ENCODE measurements at places on chromosomes 2 and 18.
A peak's percentile ranks its signal among the peaks of the same experiment; 100 is the strongest.

DNA sequence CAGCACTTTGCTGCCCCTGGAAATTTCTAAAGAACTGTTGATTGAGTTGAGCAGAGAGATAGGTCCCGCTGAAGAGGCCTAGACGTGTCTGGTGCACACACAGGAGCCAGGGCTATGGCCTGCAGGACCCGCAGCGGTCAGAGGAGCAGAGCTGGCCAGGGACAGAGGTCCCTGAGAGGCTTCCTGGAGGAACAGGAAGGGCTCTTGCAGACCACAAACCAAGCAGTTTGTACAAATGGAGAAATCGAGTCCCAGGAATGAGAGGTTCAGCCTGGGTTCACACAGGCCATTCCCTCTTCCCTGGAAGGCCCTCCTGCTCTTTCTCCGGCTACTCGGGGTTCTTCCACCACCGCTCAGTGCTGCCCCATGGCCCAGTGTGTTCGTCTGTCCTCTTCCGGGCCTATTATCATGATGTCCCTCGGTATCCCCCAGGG is 1.2 kb upstream of the BIN1 start:
- no peak overlapping the region for H3K27ac ChIP-seq
- no peak overlapping the region for H3K4me3 ChIP-seq
- no peaks in the 10 kb centered on the region for H3K36me3 ChIP-seq
- H3K4me1 ChIP-seq, result peaks cover 7% of the 10 kb centered on the region
- peaks cover 54% of the 10 kb centered on the region for H3K27me3 ChIP-seq
- DNase-seq, result no peak

DNA sequence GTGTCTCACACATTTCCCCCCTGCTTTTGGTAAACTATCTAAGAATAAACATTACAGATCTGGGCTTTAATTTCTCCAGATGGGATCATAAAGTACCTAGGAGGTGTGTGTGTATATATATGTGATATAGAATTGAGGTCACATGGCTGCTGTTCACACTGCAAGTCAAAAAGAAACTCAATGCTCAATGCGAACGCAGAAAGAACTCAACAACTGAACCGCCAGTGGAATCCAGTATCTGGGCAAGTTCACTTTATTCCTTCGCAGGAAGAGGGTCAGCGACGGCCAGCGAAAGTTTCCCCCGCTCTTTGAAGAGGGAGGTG is 17.7 kb downstream of the POU3F3 start:
- no peak overlapping the region for H3K27ac ChIP-seq
- H3K36me3 ChIP-seq, result no peaks in the 10 kb centered on the region
- H3K4me3 ChIP-seq, result peak overlapping the region; percentile 73
- H3K27me3 ChIP-seq, result peaks cover 85% of the 10 kb centered on the region

DNA sequence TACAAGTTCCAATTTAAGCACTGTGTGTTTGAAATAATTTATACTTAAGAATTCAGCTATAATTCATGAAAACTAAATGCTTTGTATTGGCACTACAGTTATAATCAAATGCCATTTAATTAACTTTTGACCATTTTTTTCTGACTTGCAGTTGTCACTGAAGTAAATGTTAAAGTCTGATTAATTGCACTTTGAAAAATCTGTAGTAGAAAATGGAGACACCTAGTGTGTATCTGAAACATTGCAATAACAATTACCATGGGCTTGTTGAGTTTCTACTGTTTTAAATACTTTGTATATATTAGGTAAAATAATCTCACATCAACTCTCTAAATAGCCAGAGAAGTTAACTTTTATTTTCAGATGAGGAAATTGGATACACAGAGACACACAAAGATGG is 458.6 kb upstream of the FSIP2 start:
- no peak overlapping the region for H3K27ac ChIP-seq
- no peaks in the 10 kb centered on the region for H3K27me3 ChIP-seq
- no peak overlapping the region for H3K4me3 ChIP-seq
- H3K4me1 ChIP-seq, result no peaks in the 10 kb centered on the region

DNA sequence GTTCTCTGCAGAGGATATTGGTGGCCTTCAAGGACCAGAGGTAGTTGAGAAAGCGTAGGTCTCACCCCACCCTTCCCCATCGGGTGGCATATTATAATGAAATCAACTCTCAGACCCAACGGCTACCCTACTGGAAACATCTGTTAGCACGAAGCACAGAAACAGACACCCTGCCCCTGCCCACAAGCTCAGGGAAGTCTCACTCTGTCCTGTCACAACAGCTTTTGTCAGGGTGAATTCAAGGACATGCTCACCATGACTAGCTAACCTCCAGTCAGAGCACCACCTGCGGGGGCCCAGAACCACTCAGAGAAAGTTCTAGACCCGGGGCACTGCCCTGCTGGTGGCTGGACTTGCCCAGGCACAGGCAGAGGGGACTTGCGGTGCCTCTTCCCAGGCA is 3.5 kb upstream of the B3GNT7 start:
- H3K36me3 ChIP-seq, result no peaks in the 10 kb centered on the region
- peaks cover 31% of the 10 kb centered on the region for H3K27me3 ChIP-seq
- no peaks in the 10 kb centered on the region for H3K4me1 ChIP-seq
- DNase-seq, result no peak
- H3K27ac ChIP-seq, result no peak overlapping the region

GRCh38 chr2:135091681-135092080 is 39.6 kb downstream of the RAB3GAP1 start:
- no peak overlapping the region for H3K27ac ChIP-seq
- no peaks in the 10 kb centered on the region for H3K27me3 ChIP-seq
- H3K4me1 ChIP-seq, result no peaks in the 10 kb centered on the region
- peaks cover 13% of the 10 kb centered on the region for H3K36me3 ChIP-seq

DNA sequence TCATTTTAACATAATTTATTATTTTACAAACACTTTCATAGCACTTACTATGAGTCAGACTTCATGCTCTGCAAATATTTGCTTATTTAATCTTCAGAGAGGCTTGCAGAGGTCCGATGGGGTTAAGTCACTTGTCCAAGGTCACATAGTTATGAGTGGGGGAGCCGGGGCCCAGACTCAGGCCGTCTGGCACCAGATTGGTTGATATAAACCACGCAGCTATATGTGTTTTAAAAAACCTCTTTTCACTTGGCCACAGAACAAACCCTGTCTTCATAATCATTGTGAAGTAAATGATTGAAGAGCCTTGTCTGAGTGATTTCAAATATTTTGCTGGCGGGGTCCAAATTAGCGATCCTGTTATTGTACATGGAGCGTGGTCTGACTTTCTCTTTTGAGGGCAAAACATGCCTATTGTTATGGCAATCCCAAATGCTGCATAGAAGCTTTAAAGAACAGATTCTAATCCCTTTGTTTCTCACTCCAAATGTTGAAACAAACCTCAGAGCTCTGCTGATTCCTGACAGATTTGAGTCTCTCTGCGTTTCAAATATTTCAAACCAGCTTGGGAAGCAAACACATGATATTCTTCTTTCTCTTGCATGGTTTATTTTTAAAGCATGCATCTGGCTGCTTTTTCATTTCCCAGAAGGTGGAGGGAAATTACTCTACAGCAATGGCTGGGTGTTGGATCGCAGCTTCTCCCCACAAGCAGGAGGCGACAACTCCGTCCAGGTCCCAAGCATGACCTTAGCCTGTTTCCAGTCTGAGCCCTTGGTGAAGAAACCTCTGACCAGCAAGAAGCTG is 142.4 kb downstream of the DDX1 start:
- H3K27me3 ChIP-seq, result no peaks in the 10 kb centered on the region
- H3K4me1 ChIP-seq, result no peaks in the 10 kb centered on the region
- H3K4me3 ChIP-seq, result no peak overlapping the region
- no peaks in the 10 kb centered on the region for H3K36me3 ChIP-seq
- no peak for DNase-seq
- H3K27ac ChIP-seq, result peak overlapping the region; percentile 38

- no peak for DNase-seq
- H3K36me3 ChIP-seq, result no peaks in the 10 kb centered on the region
- no peak overlapping the region for H3K4me3 ChIP-seq
- peaks cover 5% of the 10 kb centered on the region for H3K27me3 ChIP-seq
- no peak overlapping the region for H3K27ac ChIP-seq
- H3K4me1 ChIP-seq, result peaks cover 6% of the 10 kb centered on the region
Observed at GRCh38 chr2:45640576-45640975, 10.9 kb upstream of the PRKCE start.

- no peaks in the 10 kb centered on the region for H3K4me1 ChIP-seq
- H3K4me3 ChIP-seq, result no peak overlapping the region
- no peak for DNase-seq
- no peaks in the 10 kb centered on the region for H3K27me3 ChIP-seq
- H3K36me3 ChIP-seq, result peaks cover 4% of the 10 kb centered on the region
- no peak overlapping the region for H3K27ac ChIP-seq
Observed at GRCh38 chr2:203071148-203071547, 56.5 kb downstream of the NBEAL1 start.

- no peaks in the 10 kb centered on the region for H3K4me1 ChIP-seq
- no peaks in the 10 kb centered on the region for H3K36me3 ChIP-seq
- no peak overlapping the region for H3K4me3 ChIP-seq
- no peaks in the 10 kb centered on the region for H3K27me3 ChIP-seq
- DNase-seq, result no peak
Observed at GRCh38 chr18:52363861-52364260, 23.9 kb downstream of the DCC start.

DNA sequence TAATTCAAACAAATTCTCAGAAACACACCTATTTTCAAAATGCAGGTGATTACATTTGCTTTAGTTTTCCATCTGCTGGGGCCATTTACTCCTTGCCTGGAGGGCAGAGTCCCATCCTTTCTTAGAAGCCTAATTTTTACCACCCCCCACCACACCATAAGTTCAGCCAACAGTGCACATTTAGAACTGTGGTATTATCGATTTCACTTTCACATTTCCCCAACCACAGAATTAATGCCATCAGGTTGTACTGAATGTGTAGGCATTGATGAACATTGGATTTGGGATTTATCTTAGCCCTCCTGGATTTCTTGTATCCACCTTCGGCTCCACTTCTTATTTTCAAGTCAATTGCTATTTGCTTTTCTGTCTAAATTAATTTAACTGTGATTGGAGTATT is 4.5 kb downstream of the SCYGR3 start:
- no peaks in the 10 kb centered on the region for H3K27me3 ChIP-seq
- no peak for DNase-seq
- no peaks in the 10 kb centered on the region for H3K4me1 ChIP-seq
- H3K27ac ChIP-seq, result no peak overlapping the region
- no peaks in the 10 kb centered on the region for H3K36me3 ChIP-seq

DNA sequence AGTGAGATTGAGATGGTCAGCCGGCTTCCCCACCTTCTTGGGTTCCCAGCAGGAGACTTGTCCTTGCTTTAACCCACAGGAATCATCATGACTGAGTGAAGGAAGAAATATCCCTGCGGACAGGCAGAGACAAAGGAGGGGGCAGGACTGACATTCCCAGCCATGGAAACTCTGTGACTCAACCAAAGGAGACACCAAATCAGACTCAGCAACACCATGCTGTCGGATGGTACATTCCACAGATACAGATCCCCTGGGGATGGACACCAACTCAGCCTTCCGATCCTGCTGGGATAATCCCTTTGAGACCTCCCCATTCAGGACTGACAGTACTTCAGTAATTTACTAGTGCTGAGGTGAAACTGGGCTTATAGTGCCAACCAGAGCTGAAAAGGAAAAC is 518.3 kb downstream of the XIRP2 start:
- H3K27ac ChIP-seq, result no peak overlapping the region
- H3K27me3 ChIP-seq, result no peaks in the 10 kb centered on the region
- H3K4me1 ChIP-seq, result no peaks in the 10 kb centered on the region
- H3K4me3 ChIP-seq, result no peak overlapping the region
- no peak for DNase-seq

DNA sequence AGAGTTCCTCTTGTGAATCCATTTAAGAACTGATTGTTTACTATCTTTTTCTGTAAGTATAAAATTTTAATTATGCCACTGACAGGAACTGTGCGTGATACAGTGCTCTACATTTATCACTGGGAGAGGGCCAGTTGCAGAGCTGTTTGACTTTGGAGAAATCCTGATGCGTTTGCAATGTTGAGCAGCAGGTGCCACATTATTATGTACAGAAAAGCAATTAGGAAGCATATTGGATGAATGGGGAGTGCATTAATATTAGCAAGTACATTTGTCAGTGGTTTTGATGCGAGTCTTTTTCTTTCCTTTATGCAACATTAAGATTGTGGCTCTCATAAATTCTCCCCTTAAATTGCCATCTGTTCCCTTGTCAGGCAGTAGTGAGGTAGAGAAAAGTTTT is 302.3 kb upstream of the FANCL start:
- no peak overlapping the region for H3K27ac ChIP-seq
- no peaks in the 10 kb centered on the region for H3K27me3 ChIP-seq

GRCh38 chr18:78766651-78767533 is 212.7 kb upstream of the SALL3 start:
- no peaks in the 10 kb centered on the region for H3K4me1 ChIP-seq
- H3K27ac ChIP-seq, result no peak overlapping the region
- no peak for DNase-seq
- no peak overlapping the region for H3K4me3 ChIP-seq

DNA sequence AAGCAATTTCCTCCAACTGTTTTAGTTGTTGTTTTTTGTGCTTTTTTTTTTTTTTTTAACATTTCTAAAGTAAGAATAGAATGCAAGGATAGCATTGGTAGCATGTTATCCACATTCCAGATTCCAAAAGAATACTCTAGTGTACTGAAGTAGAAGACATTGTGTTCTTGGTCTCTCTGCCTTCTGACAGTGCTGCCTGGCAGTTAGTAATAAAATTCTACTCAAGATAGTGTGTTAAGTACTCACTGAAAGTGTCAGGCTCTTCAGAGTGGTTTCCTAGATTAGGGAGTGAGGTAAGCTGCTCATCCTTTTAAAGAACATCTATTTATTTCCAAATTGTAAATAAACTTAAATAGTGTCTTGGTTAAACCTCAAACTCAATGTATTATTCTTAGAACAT is 253.7 kb downstream of the HNMT start:
- DNase-seq, result no peak
- H3K36me3 ChIP-seq, result no peaks in the 10 kb centered on the region
- H3K4me3 ChIP-seq, result no peak overlapping the region
- H3K4me1 ChIP-seq, result no peaks in the 10 kb centered on the region
- H3K27me3 ChIP-seq, result no peaks in the 10 kb centered on the region

DNA sequence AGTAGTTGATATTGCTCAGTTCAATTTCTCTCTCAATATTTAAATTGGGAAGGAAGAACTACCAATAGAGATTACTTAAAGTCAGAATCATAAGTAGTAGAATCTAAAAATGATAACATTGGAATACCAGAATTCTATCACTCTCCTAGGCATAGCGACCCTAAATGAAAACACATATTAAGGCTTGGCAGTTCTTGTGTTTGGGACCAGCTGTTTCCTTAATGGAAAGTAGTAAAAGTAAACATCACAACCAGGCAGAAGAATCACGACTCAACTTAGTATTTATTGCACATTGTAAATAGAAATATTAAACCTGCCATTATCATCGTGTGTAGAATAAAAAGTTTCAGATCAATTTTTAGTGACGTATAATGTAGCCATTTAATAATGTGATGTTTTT is 117.5 kb downstream of the SPHKAP start:
- no peak for DNase-seq
- no peak overlapping the region for H3K27ac ChIP-seq
- H3K27me3 ChIP-seq, result no peaks in the 10 kb centered on the region
- no peak overlapping the region for H3K4me3 ChIP-seq
